HEK293T (cell line): ENCODE measurements at places on chromosomes 4 and X.

DNA sequence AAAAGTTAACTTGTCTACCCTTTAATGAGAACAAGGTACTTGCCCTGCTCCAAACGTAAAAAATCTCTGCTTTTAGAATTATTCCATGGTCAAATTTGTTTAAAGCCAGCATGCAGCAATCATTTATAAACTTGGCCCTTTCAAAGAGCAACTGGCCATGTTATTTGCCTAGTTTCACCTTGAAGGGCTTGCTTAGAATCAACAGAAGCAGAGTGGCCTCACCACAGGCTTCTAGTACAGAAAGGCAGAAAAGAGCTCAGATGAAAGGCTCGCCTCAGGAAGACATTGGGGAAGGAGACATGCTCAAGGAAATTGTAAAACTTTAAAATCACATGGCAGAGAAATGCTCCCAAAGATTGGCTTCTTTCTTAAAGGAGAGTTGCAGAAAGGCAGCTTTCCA, 53.8 kb upstream of the USP26 start:
- DNase-seq = no peak

- DNase-seq = no peak
Measured at GRCh38 chr4:94660614-94661013, 97.1 kb upstream of the BMPR1B start.

GRCh38 chrX:20317873-20318272, 51.2 kb upstream of the RPS6KA3 start:
- DNase-seq = no peak

- DNase-seq = no peak
Measured at GRCh38 chr4:169209388-169209883, 61.3 kb downstream of the SH3RF1 start.

GRCh38 chr4:52864793-52865192, 2.7 kb downstream of the RASL11B start:
- DNase-seq = no peak

- DNase-seq = no peak
Measured at GRCh38 chr4:23039818-23040217, 347.1 kb downstream of the GBA3 start.

DNA sequence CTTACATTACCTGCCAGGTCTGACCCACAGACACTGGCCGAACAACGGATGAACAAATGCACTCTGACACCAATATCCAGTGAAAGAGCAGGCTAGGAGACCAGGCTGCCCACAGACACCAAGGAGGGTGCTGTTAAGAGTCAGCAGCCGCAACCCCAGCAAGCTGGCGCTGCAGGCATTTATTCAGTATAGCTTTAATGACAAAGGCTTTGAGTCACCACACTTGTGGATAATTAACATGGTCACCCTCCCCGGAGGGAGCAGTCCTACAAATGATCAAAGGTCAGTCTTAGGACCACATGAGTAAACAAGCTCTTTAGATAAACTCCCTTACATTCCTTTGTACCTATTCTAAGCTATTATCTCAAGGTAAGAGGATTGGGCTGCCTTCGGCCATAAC, 368.5 kb upstream of the GRID2 start:
- DNase-seq = no peak

DNA sequence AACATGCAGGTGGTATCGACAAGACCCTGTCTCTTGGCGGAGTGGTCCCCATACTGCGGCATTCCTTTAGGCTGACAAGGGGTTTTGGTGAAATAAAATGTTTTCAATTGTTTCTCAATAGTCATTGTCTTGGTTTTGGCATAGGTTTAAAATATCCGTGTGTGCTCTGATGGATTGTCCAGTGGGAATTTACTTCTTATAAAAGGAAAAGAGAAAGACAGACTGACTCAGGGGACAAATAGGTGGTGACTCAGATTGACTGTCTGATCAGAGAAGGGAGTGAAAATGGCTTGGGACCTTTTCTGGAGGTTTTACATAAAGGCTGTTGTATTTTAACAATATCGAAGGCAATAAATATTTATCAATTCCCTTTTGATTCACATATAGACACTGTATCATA, 129.8 kb downstream of the SORBS2 start:
- no peak for DNase-seq

GRCh38 chr4:140754918-140755773, 1.0 kb downstream of the TBC1D9 start:
- DNase-seq = no peak

DNA sequence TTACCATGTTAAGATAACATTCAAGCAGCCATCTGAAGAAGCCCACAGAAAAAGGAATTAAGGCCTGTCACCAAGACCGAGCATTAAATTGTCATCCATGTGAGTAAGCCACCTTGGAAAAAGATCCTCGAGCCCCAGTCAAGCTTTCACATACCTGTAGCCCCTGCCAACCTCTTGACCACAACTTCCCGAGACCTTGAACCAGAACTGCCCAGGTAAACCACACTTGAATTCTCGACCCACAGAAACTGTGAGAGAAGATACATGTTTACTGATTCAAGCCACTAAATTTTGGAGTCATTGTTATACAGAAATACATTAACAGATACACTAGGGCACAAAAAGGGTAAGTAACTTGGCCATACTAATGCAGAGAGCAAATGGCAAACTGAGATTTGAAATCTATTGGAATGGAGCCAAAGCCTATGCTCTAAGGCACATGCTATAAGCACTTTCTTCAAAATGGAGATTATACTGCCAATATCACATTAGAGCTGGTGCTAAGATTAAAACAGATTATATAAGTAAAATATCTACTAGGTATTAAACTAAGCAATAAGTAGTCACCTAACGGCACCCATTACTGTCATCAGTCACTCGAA, 49.5 kb downstream of the FAM13A start:
- DNase-seq = no peak

GRCh38 chrX:119482481-119483480, 14.5 kb downstream of the SLC25A5 start:
- peak; percentile 84 for DNase-seq

DNA sequence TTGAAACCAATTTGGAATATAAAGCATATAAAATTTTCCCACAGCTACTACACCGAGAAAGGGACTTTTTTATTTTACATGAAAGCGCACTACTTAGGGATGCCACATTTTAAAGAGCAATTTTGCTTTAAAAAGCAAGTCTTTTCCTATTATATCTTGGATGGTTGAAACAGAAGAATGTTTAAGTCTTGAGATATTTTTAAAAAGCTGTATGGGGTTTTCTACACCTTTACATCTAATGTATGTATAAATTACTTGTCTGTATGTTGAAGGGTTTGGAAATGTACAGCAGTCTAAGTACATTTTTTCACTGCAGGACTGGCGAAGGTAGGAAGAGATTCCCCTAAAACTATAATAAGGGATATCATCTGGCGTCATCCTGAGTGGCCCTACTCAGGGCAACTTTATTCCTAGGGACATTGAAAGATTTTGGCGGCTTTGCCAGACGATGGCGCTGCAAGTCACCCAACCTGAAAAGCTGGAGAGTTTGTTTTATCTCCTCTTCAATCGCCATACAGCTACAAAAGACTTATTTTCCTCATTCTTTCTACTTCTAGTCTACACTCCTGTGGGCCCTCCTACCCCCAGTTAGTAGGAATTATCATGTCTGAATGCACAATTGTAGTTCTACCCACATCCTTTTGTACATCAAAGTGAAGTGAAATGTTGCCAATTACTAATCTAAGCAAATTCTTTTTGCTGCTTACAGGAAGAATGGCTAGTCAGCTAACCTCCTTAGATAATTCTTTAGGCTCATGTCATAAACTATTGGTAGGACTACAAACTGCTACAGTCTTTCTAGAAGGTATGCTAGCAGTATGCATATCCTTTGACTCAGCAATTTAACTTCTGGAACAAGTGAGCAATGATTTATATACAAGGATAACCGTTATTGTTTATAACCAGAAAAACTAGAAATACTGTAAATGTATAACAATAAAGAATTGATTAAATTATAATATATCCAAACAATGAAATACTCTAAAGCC, 782 bp upstream of the NEK1 start:
- peak; percentile 53 for DNase-seq

DNA sequence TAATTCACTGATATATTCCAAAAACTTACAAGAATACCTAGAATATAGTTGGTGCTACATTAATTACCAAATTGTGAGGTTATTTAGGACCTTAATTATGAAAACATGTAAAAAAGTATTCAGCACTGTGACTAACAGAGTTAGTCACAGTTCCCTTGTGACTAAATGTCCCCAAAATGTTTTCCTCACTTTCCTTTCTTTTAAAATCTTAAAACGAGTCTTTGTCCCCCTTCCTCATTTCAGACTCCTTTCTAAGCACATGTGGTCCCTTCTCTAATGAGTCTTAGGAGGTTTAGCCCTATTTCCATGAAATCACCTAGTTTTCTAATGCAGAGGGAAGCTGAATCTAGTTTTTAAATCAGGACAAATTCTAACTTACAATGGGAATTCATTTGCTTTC, 175.0 kb downstream of the PPP3CA start:
- no peak for DNase-seq

DNA sequence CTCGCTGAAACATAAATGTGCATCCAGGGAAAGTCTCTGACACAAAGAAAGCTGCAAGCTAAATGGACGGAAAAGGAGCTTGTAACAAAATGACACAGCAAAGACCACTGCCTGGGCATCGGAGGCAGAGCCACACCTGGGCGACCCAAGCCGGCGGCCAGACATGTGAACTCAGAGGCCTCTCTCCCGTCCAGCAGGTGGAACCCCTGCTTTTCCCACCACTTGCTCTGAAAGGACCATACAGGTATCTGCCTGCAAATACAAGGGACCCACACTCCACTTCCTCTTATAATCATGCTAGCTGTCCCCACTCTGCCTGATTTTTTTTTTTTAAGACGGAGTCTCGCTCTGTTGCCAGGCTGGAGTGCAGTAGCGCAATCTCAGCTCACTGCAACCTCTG, 12.0 kb downstream of the CPLX1 start:
- DNase-seq = no peak

- no peak for DNase-seq
Measured at GRCh38 chr4:63361066-63361465, 1048.2 kb downstream of the TECRL start.

- peak; percentile 14 for DNase-seq
Measured at GRCh38 chr4:182343453-182343852, 100.3 kb downstream of the TENM3 start.

GRCh38 chr4:25310803-25311166, 1.8 kb upstream of the ZCCHC4 start:
- DNase-seq = no peak

DNA sequence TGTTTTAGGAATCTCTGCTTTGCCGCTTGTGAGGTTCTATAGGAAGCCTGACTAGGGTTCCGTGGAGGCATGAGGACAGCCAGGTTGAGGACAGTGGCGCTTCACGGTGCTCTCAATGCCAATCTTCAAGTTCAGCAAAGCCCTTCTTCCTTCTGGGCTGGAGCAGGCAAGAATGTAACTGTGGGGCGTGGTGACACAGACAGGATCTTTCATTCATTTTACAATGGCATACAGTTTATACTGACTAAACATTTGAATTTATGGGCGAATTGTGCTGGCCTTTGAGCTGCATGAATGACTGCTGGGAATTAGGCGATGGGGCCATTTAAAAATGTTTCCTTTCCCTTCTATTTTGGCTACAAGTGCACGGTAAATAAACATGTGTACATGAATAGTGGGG, 2.9 kb upstream of the NHS start:
- no peak for DNase-seq
